EH (cell line): ENCODE measurements at places on chromosomes 4 and X.

- DNase-seq: no peak
These were observed 142.7 kb downstream of the NPNT start for GRCh38 chr4:106038012-106038411.

- no peak for DNase-seq
These were observed 18.7 kb downstream of the CORIN start for GRCh38 chr4:47819178-47819577.

DNA sequence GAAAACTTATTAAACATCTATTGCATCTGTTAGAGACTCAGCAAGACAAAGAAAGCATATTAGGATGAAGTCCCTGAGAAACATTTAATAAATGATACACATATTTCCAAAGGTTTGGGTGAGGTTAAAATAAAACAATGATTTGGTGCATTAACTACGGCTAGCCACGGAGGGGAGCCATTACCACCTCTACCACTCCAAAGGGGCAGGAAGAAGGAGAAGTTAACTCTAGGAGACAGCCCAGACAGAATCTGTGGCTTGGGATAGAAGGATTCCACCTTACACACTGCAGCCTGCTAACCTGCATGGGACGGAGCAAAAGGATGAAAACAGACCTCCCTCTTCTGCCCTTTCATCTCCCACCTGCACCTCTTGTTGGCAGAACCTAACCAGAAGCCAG is 189.1 kb upstream of the C1QTNF7 start:
- DNase-seq: peak; percentile 62

- DNase-seq: peak; percentile 58
These were observed 2.4 kb upstream of the PCDH10 start for GRCh38 chr4:133146574-133147241.

GRCh38 chr4:135739354-135739753 is 1537.8 kb upstream of the PABPC4L start:
- DNase-seq: no peak

DNA sequence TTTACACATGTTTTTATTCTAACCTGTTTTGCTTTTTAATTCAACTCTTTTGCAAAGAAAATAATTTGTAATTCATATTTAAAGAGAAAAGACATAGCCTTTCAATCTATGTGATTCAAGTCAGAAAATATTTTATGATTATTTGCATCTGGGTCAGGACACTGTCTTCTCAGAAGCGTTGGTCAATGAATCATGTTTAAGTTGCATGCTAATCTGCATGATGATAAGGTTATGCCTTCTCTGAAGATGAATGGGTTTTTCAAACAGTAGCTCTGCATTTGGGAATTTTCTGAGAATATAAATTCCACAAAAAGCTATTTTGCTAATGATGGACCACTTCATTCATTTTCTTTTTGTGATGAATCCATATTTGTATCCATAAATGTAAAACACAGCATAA is 282.5 kb downstream of the TMA16 start:
- DNase-seq: no peak

GRCh38 chr4:66555301-66555700 is 885.0 kb upstream of the EPHA5 start:
- peak; percentile 97 for DNase-seq

DNA sequence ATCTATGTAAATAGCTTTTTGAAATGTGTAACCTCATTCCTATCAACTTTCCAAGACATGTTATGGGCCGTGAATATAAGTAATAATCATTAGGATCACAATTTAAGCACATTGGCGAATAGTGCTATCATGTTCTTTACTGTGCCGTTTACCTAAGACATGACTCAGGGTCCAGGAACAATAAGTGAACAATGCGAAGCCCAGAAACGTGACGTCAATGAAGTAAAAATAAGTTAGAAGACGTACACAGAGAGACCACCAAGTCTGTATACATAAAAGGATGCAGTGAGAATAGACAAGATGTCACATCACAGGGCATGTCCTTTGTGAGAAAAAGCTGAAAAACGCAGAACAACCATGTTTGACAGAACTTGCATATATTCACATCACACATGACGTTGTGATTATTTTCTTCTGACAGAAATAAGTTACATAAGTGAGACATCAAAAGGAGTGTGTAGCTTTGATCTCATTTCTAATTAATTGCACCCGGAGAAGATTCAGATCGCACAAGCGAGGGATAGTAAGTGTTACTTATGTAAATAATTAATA is 49.4 kb upstream of the FAT1 start:
- DNase-seq: no peak

GRCh38 chr4:109733728-109734127 is 3.9 kb upstream of the PLA2G12A start:
- no peak for DNase-seq

DNA sequence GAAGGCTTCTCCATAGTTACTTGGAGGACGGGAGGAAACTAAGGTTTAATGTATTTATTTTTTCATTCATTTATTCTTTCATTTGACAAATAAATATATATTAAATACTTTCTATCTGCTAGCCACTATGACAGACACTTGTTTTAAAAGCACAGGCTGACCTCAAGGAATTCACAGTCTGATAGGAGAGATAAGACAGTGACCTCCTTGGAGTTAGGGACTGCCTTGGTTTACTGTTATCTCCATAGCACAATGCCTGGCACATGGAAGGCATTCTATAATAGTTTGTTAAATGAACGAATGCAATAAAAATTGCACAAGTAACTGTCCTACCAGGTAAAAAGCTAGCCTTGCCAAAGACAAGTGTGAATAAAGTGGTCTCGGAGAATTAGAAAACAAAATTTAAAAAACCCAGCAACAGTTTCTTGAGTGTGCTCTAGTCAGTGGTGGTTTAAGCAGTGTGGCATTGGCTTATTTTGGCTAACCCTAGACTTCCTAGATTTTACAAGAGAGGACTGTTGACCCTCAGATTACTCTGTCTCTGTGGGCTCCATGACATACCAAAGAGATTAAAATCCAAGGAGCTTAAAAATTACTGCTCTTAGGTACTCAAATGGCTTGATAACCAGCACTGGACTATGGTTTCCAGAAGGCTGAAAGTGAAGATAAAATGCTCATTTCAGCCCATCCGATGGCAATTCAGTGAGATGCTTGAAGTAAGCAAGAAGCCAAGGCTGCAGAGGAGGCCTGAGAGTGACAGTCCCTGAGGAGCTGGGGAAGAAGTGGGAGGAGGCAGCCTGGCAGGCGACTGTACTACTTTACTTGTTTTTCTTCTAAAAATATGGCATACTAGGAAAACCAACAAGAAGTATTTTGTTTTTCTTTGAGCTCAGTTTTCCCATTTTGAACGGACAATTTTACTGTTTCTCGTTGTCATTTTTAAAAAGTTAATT is 9.6 kb downstream of the AFP start:
- DNase-seq: no peak

GRCh38 chr4:93327346-93327745 is 501.2 kb upstream of the ATOH1 start:
- no peak for DNase-seq

GRCh38 chrX:109914114-109914849 is 88.6 kb upstream of the TMEM164 start:
- DNase-seq: no peak

DNA sequence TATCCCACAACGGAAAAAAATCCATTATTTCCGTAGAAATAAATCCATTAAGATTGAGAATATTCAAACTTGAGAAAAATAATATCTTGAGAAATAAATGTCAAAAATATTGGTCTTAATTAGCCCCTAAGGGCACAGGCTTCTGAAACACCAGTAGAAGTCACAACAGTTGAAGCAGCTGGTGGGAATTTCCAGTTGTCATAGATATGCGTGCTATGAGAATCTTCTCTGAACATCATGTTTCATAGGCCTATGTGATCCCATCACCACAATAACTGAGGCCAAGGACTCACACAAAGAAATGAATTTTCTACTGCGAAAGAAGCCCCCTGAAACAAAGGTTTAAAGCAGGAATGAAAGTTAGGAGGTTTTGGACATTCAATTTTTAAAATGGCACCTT is 292.0 kb downstream of the DTHD1 start:
- no peak for DNase-seq

DNA sequence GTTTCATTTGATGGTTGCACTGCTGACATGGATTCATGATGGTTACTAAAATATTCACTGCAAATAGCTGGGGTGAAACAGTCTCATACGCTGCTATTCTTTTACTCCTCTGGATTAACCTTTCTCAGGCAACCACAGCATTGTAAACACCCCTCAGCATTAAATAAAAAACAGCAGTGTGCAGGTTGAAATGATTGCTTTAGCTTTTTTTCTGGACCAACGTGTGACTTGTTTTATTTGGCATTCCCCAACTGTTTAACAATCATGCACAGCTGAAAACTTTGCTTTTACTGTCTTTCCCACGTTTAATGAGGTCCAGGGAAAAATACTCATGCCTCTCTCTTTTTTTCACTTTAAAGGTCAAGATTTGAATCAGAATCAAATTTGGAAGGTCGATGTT is 490.8 kb downstream of the RAPGEF2 start:
- DNase-seq: no peak

- peak; percentile 49 for DNase-seq
These were observed 140.2 kb upstream of the EDNRA start for GRCh38 chr4:147340591-147341120.

DNA sequence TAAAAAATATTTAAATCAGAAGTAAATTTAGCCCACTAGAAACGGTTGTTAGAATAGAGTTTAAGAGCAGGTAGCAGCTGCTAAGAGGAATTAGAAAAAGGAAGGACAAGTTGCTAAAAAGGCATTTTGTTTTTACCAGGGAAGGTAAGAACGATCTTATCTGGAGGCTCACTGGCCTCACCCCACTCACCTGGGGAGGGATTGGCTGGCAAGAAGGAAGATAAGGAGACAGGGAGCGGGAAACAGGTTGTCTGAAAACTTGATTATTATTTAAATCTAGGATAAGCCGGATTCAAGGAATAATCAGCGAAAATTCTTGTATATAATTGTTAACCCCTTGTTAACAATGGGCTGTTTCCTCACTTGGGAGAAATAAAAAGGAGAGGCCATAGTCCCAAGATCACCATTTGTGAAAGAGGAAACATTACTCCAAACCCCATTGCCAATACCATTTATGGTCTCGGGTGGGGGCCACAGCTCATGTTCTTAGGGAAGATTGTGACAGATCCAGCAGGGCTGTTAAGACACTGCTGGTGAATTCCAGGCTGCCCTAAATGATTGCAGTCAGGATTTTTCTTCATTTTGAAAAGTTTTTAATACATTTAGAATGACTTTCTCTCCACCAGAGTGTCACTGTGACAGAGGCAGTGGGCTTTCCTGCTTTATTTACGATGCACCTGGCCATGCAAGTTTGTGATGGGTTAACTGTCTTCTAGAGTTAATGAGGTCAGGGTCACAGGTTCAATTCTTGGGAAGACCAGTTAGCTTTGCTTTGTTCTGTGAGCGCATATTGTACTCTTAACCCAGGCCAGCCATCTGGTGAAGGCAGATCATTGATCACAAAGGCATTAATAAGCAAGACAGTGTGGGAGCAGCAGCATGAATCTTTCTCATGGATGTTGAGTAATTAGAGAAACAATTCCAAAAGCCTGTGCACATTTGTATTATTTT is 106.6 kb downstream of the CEP135 start:
- no peak for DNase-seq

DNA sequence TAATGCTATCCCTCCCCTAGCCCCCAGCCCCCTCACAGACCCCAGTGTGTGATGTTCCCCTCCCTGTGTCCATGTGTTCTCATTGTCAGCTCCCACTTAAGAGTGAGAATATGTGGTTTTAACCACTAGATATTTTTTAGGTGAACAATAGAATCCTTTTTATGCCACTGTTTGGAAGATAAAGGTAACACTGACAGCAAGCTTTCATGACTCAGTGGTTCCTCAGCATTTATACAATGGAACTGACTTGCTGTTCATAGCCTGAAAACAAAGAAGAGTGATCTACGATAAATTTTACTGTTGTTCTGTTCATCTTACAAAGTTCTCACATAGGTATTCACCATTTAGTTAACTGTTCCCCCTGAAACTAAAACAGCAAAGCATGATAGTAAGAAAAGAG is 147.8 kb downstream of the ARHGAP10 start:
- no peak for DNase-seq

GRCh38 chr4:183727482-183727881 is 68.4 kb downstream of the TRAPPC11 start:
- DNase-seq: no peak

DNA sequence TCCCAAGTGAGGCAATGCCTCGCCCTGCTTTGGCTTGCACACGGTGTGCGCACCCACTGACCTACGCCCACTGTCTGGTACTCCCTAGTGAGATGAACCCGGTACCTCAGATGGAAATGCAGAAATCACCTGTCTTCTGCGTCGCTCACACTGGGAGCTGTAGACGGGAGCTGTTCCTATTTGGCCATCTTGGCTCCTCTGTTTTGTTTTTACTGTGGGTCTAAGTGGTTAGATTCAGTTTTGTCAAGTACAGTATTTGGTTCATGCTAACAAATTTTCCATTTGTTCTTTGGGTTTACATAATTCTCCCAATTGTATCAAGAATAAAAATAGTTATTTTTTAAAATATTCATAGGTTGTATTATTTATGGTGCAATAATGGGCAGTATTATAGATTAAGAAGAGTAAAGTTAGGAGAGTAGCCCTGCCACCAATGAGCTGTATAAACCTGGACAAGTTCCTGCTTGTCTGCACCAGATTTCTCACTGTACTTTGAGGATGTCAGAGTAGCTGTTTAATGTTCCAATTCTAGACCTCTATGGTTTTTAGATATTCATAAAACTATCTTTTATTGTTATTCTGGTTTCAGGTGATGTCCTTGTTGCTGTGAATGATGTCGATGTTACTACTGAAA is 23.4 kb downstream of the INTU start:
- DNase-seq: no peak

GRCh38 chr4:2793586-2794485 is 951 bp downstream of the SH3BP2 start:
- peak; percentile 73 for DNase-seq

DNA sequence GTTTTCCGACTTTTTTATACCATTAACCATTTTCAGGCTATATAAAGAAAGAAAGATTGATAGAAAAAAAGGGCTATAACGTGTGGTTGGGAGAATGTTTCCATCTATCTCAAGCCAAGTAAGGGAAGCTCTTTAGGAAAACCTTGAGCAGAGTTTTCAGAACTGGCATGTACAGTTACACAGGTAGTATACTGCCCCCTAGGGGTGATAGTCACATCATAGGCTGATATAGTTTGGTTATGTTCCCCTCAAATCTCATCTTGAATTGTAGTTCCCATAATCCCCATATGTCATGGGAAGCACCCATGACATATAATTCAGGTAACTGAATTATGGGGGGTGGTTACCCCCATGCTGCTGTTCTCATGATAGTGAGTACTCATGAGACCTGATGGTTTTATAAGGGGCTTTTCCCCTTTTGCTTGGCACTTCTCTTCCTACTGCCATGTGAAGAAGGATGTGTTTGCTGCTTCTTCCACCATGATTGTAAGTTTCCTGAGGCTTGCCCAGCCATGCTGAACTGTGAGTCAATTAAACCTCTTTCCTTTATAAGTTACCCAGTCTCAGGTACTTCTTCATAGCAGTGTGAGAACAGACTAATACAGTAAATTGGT is 186.8 kb downstream of the TMA16 start:
- DNase-seq: no peak

GRCh38 chr4:153005899-153006381 is 69.8 kb downstream of the FHDC1 start:
- DNase-seq: no peak
